Activated CD4-positive, alpha-beta T cell treated with anti-CD3 and anti-CD28 coated beads, Interleukin-2, amount 50 U/mL, for 4 hours (primary cell): ENCODE measurements at places on chromosomes 4 and X.

GRCh38 chrX:74940414-74940813 is 15.2 kb upstream of the NEXMIF start:
- DNase-seq = no peak

DNA sequence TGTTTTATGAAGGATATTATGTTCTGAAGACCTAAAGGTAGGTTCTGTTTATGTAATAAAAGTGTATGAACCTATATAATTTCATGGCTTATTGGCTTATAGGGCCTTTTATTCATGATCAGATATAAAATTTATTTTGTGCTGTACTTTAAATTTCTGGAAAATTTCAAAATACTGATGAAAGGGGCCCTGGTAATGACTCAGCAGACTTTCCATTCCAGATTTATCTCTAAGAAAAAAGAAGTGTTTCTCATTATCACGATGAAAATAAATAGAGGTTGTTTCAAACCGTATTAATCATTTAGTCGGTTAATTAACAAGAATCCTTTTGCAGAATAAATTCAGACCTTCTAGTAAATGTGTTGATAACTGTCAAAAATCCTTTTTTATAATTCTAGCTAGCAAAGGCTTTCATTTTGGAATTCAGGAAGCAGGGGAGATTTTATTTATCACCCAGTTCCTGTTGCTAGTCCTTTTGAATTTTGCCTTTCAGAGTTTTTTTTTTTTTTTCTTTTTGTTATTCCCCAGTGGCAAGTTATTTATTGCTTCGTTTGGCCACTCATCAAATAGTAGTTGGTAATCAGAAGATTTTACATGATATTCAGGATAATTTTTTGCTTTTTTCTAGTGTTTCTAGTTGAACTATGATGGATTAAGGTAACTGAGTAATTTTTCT is 5.4 kb upstream of the TAPT1 start:
- no peak for DNase-seq

GRCh38 chr4:48841045-48841827 is 10.3 kb downstream of the OCIAD1 start:
- DNase-seq = no peak

- no peak for DNase-seq
Observed at GRCh38 chr4:148842843-148843242, 400.6 kb upstream of the NR3C2 start.

DNA sequence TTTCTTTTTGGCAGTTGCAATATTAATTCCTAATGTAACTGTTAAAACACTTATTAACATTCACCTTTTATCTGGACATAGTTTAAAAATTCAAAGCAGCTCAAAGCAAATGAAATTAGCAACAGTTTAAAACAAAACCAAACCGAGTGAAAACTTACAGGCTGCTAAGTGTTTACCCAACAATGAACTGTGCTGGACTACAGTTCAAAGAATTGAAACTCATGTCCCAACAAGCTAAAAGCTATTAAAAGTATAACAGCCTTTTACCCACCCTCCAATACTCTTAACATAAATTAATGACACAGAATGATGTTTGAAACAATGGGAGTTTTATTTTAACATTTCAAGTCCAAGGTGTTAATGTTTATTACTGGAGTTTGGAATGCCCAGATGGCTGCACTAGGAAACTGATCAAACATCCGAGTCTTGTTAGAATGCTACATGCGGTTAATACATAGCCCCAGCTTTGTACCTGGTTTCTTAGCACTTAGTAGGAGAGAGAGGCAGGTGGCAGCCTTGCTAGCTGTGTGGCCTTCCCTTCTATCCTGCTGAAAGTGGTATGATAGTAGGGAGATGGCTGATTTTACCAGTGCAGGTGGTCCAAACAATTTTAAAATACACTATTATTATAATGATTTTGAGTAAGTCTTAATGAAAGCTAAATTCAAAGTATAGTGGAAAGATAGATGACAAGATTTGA is 21.1 kb upstream of the FRYL start:
- no peak for DNase-seq

DNA sequence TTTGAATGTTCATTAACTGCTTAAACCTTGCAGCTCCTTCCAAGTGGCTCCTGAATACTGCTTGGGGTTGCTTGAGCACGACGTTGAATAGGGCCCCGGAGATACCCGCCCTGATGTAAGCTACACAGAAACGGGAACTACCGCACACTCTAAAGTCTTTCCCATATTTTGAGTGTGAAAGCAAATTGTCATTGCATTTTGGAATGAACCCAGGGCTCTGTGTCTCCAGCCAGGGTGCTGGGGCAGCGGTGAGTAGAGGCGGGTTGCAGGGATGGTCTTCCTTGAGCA is 59.4 kb upstream of the HELT start:
- DNase-seq = no peak

DNA sequence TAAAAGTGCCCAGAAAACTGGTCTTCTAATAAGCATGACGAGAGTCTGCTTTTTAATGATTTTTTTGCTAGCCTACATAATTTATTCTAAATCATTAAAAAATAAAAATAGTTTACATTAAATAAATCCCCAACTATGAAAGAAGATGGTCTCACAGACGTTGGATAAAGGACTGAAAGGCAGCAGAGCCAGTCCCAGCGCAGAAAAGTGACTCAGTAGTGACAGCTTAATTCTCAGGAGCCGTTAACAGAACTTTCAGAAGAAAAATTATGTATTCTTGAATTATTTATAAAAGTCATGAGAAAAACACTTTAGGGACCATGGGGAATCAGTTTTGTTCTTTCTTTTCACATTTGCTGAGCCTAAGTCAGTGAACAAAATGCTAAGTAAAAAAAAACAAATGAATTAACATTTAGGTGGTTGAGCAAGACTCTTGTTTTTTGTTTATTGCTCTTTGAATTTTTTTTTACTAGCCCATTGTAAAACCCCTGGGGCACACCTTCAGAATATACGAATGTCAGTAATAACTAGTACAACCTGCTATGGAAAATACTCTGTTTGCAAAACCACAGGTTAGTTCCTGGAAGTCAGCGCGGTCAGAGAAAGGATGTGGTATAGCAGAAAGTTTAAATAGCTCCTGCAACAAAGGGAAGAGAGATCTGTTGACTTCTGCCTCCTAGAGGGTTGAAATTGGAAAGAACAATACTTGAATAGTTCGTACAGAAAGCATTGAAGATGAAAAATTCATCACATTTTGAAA is 50.4 kb upstream of the CCDC160 start:
- DNase-seq = peak; percentile 41

DNA sequence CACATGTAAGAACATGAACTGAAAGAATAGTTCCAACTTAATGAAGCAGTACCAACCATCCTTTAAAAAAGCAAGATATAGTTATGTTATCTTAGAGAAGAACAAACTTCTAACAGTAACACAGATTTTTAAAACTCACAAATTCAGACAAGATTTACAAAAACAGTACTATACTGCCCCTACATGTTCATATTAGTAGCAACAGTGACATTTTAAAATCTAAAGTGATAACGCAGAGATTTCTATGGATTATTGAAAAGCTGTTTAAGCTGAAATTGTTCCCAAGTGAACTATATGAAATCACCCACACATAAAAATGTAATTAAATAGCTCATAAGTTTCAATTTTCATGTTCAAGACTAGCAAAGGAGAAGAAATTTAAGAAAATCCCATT is 166.0 kb downstream of the FBXW7 start:
- no peak for DNase-seq

GRCh38 chrX:2828344-2828958 is at the start of gene GYG2:
Gene GYG2 (plus strand): TSS chrX:2828930. CDS start chrX:2830189, 1,259 bp downstream.
- DNase-seq = no peak

- no peak for DNase-seq
Observed at GRCh38 chr4:40843696-40844095, 93.9 kb downstream of the NSUN7 start.
